ENCODE measurements at places on chromosomes 7 and 10. TPM values are rescaled to one million over a fixed set of nuclear protein-coding genes. Genes with fewer than 3 reads are reported as not detected.

Gene WNT8B
- total RNA-seq = not detected

Gene CLCN1
- not detected for total RNA-seq

Gene GSTO2
- total RNA-seq = 0.85 TPM

Gene CDK6
- total RNA-seq = 48.2 TPM

Gene MAGI2
- total RNA-seq = 2.4 TPM

Gene CABCOCO1
- not detected for total RNA-seq

Gene UNCX
- not detected for total RNA-seq

Gene HSPA12A
- total RNA-seq = 0.68 TPM

Gene NPY4R2
- total RNA-seq = not detected

Gene SLC18A2
- not detected for total RNA-seq

Gene C10orf53
- not detected for total RNA-seq

Gene FBXW4
- total RNA-seq = 20.7 TPM

Gene INA
- 0.14 TPM for total RNA-seq

Gene TIAL1
- total RNA-seq = 38.3 TPM

Gene SPDYE1
- total RNA-seq = not detected
